ENCODE measurements at places on chromosomes 12 and 14.

- DNase-seq, result no peak
Observed at GRCh38 chr12:75047885-75048525, 161.6 kb downstream of the KCNC2 start.

DNA sequence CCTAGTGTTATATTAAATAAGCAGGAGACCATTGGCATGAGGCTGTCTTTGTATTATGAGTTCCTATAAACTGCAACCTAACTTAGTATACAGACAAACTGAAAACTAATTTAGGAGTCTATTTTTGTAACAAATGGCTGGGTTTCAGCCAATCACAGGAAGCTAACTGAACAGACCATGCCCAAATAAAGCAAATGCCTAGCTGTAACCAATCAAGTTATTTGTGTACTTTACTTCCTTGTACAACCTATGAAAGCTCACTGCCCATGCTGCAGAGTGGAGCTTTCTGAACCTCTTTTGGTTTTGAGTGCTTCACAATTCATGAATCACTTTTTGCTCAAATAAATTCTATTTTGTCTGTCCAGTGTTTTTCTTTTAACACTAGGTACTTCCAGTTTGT lies 41.6 kb downstream of the GUCY2C start:
- no peak for DNase-seq

GRCh38 chr14:71336489-71337192 lies 429.4 kb downstream of the PCNX1 start:
- DNase-seq, result no peak

DNA sequence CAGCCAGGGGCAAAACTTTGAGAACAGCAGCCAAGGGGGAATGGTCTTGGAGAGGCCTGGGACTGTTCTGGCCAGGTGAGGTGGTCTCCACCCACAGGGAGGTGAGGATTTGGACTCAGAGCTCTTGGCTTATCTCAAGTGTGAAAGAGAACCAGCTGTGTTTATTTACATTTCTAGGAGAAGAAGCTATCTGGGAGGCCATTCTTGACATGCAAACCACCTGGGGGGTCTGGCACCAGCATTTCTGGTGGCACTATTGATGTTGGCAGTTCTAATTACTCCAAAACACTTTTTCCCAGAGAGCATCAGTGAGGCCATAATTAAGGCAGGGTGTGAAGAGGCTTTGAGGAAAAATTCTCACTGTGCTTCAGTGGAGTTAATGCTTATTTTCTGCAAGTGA lies 95.1 kb downstream of the CAND1 start:
- no peak for DNase-seq

GRCh38 chr12:57161491-57161890 lies 14.1 kb upstream of the LRP1-AS start:
- no peak for DNase-seq

- DNase-seq, result no peak
Observed at GRCh38 chr12:42237853-42238239, 202 bp downstream of the YAF2 start.

GRCh38 chr12:122306407-122306806 lies 40.1 kb upstream of the VPS33A start:
- no peak for DNase-seq

DNA sequence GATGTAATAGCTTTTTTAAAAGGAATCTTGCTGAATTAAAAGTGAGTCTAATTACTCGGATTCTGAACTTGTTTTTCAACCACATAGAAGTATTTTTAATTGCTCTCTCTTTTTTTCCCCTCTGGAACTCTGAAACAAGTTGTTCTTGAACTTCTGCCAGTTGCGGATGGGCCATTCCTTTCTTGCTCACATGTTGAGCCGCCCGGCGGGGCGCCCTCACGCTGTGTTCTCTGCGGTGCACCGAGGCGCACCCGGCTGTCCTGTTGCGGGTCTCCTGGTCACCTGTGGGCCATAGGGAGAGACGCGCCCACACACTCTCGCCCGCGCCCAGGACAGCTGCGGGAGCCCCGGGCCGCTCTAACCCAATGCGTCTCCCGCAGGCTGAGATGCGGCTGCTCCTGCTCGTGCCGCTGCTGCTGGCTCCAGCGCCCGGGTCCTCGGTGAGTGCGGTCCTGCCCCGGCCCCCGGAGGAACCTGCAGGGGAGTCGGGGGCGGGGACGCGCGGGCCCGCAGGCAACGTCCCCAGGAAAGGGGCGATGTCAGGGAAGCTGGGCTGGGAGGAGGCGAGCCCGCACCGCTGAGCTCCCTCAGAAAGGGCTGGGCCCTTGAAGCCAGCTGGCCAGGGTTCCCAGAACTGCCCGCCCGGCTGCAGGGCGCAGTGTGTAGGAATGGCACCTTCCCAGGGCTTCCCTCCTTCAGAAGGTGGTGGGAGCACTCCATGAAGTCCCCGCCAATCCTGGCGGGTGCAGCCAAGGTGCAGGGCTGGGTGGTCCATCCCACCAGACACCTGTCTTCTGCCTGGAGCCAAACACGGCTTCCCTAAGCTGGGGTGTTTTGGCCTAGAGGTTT lies 2.3 kb downstream of the PAPLN start:
- DNase-seq, result no peak

GRCh38 chr12:53090105-53090504 lies 7.4 kb upstream of the IGFBP6 start:
- DNase-seq, result no peak

- DNase-seq, result no peak
Observed at GRCh38 chr14:54803926-54804537, 98.6 kb downstream of the GCH1 start.

- no peak for DNase-seq
Observed at GRCh38 chr12:20489645-20490044, 121.3 kb downstream of the PDE3A start.

GRCh38 chr14:102396521-102396920 lies 33.8 kb downstream of the TECPR2 start:
- no peak for DNase-seq

DNA sequence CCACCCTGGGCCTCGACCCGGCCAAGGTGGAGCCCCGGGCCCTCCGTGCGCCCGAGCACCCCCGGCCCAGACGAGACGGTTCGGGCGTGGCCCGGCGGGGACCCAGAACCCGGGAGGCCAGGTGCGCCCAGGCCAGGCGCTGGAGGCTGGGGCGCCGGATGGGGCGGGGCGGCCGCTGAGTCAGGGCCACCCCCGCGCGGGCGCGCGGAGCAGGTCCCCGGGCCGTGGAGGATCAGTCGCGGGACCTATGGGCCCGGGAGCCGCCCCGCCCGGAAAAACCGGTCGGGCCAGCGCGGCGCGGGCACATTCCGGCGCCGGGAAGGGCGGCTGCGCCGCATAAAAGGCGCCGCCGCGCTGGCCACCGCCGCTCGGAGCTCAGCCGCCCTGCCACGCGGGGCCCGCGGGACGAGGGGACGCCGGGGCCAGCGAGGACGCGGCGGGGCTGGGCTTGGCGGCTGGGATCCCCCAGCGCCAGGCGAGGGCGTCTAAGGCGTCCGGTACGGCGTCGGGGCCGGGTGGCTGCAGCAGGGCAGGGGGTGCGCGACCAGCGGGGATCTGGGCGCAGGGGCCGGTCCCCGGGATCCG lies 21.5 kb upstream of the KIF26A start:
- no peak for DNase-seq

All from ascending aorta (tissue), 2 donors.